ENCODE measurements at places on chromosomes 16 and 17.

GRCh38 chr16:3787924-3788661, 70.8 kb upstream of the TRAP1 start:
- DNase-seq: no peak

DNA sequence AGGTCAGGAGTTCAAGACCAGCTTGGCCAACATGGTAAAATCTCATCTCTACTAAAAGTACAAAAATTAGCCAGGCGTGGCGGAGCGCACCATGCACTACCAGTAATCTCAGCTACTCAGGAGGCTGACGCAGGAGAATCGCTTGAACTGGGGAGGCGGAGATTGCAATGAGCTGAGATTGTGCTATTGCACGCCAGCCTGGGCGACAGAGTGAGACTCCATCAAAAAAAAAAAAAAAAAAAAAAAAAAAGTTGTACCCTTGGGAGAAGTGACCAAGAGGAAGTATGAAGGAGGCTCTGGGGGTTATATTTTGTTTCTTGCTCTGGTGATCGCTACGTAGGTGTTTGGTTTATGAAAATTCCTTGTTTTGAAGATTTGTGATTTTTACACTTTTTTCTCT, 66.3 kb downstream of the LITAF start:
- DNase-seq: no peak

DNA sequence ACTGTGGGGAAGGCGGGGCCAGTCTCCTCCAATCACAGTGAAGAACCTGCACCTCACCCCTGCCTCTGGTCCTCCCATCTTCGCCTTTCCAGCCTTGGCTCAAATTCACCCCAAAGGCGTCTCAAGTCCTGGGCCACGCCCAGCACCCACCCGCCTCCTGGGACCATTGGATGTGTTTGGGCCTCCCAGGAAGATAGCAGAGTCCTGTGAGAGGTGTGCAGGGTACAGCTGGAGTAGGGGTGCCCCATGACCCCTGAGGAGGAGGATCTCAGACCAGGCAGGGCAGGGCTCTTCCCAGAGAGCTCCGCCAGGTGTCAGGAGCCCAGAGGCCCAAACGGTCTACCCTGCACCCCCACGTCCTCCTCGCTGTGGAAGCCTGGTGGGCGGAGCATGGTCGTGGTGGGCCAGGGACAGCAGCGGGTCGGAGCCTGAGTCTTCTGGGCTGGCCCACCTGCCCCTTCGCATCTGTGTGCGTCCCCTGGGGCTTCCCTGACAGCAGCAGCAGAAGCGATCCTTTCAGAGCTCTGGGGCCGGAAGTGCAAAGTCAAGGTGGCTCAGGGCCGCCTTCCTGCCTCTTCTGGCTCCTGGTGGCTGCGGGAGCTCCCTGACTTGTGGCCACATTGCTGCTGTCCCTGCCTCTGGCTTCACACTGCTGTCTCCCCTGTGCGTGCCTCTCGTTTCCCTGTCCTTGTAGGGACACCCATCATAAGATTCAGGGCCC, 34.9 kb upstream of the ZNF469 start:
- no peak for DNase-seq

DNA sequence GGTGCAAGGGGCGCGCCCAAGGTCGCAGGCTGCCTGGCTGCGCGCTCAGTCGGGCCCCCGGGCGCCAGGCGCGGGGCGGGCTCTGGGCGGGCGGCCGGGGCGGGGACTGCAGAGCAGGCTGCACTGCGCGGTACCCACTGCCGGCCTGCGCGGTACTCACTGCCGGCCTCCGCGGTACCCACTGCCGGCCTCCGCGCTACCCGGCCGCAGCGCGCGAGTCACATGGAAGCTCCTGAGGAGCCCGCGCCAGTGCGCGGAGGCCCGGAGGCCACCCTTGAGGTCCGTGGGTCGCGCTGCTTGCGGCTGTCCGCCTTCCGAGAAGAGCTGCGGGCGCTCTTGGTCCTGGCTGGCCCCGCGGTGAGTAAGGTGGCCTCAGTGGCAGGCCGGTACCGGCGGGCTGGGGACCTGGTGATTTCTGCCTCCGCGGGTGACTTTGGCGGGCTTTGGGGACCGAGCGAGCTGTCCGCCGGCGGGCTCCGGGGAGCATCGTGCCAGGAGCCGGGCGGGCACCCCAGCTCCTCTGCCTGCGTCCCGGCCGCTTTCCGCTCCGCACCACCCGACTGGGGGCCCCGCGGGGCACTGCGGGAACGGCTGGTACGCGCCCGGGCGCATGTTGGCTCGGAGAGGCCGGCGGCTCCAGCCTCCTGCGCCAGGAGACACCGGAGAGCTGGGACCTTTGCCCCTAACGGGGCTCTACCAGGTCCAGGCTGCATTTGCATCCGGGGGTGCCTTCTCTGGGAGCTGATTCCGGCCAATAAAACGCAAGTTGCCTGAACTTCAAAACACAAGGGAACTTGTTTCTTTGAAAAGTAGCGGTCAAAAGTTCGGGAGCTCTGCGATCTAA, at the start of gene SLC47A1:
TSS of gene SLC47A1 (plus strand) at position 137 of the 844 bp plus-strand sequence. CDS start at position 223, 86 bp downstream.
- DNase-seq: no peak

DNA sequence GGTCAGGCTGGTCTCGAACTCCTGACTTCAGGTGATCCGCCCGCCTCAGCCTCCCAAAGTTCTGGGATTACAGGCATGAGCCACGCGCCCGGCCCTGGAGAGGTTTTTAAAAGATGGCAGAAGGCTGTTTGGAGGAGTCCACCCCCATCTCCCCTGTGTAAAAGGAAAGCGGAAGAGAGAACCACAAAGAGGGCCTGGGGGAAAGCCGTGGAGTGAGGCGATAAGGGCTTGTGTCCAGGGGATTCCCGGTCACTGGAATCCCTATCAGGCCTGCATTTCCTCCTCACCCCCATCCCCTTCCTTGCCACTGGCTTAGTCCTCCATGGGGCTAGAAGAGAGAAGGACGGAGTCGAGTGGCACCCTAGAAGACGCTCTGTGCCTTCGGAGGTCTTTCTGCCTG, at the start of gene GP1BA:
TSS of gene GP1BA (plus strand) at position 315 of the 400 bp plus-strand sequence. CDS start 328 bp downstream, outside the sequence.
- no peak for DNase-seq

- no peak for DNase-seq
Observed at GRCh38 chr17:65202844-65203571, 65.8 kb downstream of the RGS9 start.

- DNase-seq: no peak
Observed at GRCh38 chr16:85838876-85839585, 39.5 kb downstream of the COX4I1 start.

DNA sequence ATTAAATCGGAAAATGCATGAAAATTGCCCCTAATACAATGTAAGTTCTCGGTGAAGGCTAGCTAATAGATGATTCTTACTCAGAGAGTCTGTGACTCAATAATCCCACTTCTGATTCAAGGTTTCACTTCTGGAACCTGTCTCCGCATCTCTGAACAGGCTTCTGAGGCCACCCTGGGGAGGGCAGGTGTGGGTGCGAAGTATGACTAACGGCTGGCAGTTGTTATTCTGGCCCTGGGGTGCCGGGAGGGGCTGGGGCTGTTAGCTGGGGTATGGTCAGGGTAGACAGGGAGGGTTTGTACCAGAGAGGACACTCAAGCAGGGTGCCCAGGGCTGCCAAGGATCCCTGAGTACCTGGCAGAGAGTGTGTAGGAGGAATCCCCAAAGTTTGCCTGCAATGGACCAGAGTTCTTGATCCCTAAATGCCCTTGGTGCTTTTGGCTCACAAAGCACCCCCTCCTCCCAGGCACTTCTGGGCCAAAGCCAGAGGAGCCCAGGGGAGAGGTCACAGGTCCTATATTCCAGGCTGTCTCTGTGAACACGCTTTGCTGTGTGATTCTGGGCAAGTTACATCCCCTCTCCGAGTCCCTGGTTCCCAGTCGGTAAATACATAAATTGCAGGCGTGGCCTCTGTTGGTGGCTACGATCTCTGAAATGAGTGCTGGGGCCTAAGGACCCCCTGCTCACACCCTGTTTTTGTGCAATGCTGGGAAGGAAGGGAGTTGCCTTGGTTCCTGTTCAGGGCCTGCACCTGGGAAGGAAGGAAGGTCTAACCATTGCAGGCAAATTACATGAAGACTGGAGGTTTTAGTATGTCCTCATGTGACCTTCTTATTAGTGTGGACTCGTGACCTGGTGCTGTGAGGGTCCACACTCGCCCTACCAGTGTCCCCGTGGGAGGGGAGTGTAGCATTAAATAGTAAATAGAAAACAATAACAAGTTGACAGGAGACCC, 49.9 kb upstream of the CPNE2 start:
- DNase-seq: no peak

- peak; percentile 70 for DNase-seq
Observed at GRCh38 chr17:77127735-77128361, 12.9 kb upstream of the SEC14L1 start.

GRCh38 chr16:56589141-56590039, at the start of gene MT3:
MT3 (plus strand) TSS chr16:56589528; CDS start chr16:56589591, 63 bp downstream.
- no peak for DNase-seq

DNA sequence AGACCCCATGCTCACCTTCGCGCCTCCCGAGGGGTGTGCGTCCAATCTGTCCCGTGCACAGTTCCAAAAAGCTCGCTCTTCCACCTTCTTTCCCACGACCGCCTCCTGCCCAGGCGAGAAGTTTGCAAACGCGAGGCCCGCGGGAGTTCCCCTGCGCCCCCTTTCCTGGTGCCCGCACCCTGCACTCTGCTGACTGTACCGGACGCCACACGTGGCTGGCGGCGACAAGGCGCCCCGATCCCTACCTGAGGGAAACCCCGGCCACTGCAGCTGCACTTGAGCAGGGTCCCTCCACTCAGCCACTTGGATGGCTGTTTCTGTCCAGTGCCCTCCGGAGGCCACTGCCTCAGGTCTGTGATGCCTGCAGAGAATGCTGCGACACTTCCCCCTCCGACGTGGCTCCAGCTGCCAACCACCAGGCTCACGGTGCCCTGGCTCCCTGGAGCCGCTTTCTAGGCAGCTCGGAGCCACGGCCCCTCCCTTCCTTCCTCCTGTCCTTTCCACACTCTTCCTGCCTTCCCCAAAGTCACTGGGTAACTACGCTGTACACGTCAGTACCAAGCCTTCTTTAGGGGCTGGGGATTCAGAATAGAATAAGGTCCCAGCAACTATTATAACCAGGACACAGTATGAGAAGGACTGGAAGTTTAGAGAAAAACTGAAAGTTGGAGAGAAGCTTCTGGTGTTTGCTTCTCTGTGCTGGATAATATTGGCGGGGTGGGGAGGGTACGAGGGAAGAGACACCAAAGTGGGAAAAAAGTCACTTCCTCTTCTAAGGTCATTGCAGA, at the start of gene MLKL:
TSS of gene MLKL (minus strand) at position 425 of the 788 bp plus-strand sequence. CDS start 5,105 bp downstream, outside the sequence.
- DNase-seq: peak; percentile 30

GRCh38 chr17:73740370-73740769, 96.1 kb upstream of the SDK2 start:
- DNase-seq: no peak

DNA sequence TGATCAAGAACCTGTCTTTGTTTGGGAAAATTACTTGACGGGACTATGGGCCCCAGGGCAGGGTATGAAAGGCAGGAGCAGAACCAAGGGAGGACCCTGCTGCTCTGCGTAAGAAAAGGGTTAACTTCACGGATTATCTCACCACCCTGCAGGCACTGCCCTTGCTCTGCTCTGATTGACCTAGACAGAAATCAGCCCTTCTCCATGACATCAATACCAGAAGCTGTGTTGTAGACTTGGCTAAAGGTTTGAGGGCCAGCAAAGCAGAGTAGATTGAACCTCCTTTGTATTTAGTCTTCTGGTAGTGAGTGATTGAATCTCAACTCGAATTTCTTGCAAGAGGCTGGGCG, 52.9 kb upstream of the ETV4 start:
- DNase-seq: no peak
